Activated naive CD4-positive, alpha-beta T cell treated with anti-CD3 and anti-CD28 coated beads, Interleukin-2, amount 10 ng/mL, durations not matched to agents 5 hours and 36 hours (primary cell): ENCODE measurements at places on chromosomes 4 and X. TPM values are rescaled to one million over a fixed set of nuclear protein-coding genes. Genes with fewer than 3 reads are reported as not detected.

Gene TMEM271
- total RNA-seq = not detected

Gene FAM133A
- not detected for total RNA-seq

Gene ABLIM2
- total RNA-seq = 0.43 TPM

Gene CYBB
- 0.07 TPM for total RNA-seq
